ENCODE measurements at places on chromosomes 2 and 18.

- DNase-seq, result no peak
These were observed 1541.5 kb downstream of the LRP1B start for GRCh38 chr2:140589273-140589672.

DNA sequence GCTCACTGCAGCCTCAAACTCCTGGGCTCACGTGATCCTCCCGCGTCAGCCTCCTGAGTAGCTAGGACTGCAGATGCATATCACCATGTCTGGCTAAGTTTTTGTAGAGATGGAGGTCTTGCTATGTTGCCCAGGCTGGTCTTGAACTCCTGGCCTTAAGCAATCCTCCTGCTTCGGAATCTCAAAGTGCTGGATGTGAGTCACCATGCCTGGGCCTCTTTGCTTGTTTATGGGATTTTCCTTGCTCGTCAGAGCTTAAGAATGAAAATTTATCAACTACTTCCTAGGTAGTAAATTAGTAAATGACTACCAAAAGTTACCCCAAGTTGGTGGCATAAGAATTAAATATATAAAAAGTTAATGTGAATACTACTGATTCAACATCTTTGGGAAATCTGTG lies 51.0 kb downstream of the ACTR3 start:
- no peak for DNase-seq

DNA sequence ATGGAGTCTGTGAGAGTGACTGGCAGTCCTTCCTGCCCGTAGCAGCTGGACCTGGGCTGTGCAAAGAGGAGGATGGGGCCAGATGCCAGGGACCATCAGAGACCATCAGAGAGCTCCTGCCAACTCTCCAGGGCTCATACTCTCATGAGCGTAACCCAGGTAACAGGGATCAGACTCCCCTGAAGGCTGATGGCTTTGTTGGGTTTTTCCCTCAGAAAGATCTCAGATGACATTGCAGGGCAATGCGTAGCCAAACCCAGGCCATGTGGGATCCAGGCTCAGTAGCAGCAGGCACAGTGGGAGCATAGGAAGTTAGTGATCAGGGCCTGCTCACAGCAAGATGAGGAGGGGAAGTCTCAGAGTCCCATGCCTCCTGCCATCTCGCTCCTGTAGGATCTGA lies 218.0 kb downstream of the LOXHD1 start:
- no peak for DNase-seq

GRCh38 chr2:197514754-197515153 lies 1.1 kb upstream of the MOB4 start:
- no peak for DNase-seq

GRCh38 chr2:227834916-227835650 lies 21.4 kb downstream of the CCL20 start:
- no peak for DNase-seq

DNA sequence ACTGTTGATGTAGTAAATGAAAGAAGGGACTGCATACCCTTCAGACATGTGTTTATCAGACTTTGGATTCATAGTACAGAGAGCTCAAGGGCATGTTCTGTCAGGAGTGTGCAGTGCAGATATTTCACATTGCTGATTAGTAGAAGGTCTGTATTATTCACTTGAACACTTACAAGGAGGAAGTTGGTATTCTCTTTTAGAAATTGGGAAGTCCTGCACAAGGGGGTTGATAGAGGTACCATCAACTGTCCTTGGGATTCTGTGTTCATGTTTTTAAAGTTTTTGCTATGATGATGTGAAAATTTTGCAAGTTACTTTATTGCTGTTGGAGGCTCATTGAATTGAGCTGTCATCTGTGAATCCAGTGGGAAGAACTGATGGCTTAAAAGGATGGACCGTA lies 6.7 kb downstream of the PSMD1 start:
- DNase-seq, result no peak

DNA sequence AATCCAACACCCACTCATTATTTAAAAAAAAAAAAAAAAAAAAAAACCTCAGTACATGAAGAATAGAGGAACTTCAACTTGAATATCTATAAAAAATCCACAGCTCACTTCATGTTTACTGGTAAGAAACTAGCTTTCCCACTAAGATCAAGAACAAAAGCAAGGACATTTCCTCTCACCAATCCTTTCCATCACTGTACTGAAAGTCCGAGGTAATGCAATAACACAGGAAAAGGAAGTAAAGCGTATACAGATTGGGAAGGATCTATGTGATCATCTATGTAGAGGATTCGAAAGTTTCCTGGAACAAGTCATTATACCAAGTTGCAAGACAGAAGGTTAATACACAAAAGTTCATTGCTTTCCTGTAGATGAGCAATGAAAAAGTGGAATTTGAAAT lies 63.2 kb downstream of the ROCK2 start:
- DNase-seq, result no peak

DNA sequence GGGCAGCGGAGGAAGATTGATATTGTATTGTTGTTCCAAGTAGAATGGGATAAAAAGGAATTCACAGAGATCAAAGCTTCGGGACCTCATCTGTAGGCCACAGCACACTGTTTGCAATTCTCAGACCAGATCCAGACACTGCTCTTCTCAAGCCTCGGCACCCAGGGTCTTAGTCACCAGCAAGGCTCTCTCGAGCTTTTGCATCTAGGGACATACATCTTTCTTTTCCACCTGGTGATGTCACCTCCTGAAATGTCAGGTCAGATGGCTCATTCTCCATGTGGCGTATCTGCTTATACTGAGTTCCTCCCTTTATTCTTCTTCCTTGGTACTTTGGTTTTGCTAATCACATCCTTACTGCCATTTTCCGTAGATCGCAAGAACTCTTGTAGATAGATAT lies 42.9 kb upstream of the SNTG2 start:
- DNase-seq, result no peak

DNA sequence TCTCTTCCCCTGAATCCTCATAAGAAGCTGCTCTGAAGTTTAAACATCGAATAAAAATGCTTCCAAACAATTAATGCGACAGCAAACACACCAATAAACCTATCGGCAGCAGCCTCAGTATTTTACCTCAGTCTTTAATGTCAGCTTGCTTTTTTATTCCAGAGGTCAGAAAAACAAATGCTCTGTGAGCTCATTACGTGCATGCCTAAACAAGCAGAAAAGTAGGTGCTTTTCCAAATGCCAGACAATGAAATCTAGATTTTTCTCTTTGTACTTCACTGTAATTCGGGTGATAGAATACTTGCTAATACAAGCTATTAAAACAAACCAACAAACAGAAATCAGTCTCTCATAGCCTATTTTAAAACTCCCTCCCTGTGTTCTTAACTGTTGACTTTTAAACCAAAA lies 381.5 kb downstream of the NRXN1 start:
- no peak for DNase-seq

- DNase-seq, result no peak
These were observed 109.0 kb upstream of the GATA6 start for GRCh38 chr18:22060361-22060760.

DNA sequence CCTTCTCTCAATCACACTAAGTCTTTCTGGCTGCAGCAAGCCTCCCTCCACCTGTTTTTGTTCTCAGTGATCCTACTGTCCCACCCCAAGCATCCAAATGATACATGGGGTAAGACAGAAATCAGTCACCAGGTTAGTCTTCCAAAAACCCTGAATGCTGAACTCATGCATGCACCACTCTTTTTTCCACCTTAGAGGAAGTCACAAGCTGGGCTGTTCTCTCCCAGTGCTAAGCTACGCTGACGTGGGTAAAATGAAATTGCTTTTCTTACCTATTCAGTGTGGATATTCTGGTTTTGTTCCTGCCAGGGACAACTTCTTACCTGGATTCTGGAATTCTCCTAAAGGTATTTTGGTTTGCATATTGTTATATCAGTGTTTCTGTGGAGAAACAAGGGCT lies 54.2 kb downstream of the LANCL1 start:
- DNase-seq, result no peak

GRCh38 chr2:97359861-97360584 lies 229.7 kb downstream of the ANKRD36B start:
- no peak for DNase-seq

DNA sequence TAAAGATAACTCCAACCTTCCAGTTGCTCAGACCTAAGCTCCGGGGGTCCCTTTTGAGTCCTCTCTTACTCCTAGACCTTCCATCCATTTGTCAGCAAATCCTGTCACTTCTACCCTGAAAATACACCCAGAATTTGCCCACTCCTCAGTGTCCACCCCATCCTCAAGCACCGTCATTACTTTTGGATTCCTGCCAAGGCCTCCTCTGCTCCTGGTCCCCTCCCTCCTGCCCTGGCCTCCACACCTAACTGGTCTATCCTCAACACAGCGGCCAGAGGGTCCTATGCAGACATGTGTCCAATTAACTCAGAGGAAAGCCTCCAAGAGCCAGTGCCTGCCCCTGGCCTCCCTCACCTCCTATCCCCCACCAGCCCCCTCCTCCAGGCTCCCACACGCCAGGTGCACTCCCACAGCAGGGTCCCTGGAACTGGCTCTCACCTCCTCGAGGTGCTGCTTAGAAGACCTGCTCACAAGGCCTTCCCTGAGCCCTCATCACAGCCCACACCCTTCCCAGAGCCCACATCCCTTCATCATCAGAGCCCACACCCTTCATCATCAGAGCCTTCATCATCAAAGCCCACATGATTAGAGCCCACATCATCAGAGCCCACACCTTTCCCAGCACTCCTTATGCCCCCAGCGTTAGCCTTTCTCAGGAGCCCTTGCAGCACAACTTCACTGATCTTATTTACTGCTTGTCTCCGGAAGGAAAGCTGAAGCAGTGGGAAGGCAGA lies 20.4 kb downstream of the FAM178B start:
- no peak for DNase-seq

DNA sequence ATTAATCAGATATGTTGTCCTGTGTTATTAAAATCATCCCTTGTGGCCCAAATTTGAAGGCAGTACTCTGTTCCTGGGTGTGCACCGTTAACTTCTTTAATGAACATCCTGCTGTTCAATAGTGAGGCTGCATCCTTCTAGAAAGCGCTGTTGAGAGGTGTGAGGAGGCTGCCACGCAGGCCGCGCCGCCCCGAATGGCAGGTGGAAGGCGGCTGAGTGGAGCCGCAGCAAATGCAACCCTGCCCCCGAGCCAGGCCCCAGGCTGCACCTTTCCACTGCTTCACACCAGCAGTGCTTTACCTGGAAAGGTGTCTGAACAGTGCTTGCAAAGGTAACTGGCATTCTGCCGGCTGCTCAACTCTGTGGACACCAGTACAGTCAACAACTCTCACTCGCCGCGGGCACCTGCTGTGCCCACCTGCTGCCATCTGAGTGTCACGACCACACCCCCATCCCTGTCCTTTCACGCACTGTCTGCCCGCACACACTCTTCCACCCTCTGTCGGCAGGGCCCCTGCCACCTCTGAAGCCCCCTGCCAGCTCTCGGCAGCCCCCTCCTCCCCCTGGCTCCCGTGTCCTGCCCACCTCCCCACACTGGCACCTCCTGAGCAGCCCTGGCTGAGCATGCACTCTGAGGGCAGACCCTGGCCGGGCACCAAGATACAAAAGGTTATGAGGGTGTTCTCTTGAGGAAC lies 70.9 kb downstream of the ODC1 start:
- DNase-seq, result no peak

- DNase-seq, result peak; percentile 46
These were observed 580 bp downstream of the NEDD4L start for GRCh38 chr18:58044370-58045241.

DNA sequence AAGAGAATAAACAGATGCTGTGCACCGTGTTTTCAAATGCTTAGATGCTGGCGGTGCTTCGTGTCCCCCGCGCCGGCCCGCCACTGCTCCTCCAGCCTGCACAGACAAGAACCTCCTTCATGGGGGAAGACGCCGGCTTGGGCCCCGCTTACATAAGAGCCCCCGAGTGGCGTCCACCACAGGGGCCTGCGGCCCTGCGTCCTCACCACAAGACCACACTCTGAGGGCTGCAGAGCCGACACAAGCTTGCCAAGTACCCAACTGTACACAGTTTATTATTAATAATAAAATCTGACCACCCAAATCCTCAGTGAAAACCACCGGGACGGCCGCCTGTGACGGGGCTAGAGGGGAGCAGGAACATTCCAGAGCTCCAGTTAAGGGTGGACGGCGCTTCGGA lies 232.2 kb downstream of the HDAC4 start:
- DNase-seq, result peak; percentile 12

DNA sequence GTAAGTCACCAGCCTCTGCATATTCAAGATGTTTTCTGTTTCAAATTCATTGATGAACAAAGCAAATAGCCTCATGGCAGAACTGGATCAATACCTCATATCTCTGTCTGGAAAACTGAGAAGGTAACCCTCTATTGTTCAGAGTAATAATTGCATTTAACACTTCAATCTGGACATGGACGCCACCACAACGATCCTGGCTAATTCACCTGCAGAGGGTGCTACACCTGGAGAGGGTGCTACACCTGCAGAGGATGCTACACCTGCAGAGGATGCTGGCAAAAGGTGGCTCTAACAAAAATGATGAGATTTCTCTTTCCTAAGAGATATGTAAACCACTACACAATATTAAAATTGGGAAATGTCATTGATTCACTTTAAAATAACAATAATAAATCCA lies 183.1 kb upstream of the HNRNPA3 start:
- no peak for DNase-seq

GRCh38 chr2:232323328-232323650 lies 55.3 kb upstream of the ALPP start:
- DNase-seq, result no peak

GRCh38 chr2:9191041-9191481 lies 15.6 kb upstream of the ASAP2 start:
- DNase-seq, result no peak

DNA sequence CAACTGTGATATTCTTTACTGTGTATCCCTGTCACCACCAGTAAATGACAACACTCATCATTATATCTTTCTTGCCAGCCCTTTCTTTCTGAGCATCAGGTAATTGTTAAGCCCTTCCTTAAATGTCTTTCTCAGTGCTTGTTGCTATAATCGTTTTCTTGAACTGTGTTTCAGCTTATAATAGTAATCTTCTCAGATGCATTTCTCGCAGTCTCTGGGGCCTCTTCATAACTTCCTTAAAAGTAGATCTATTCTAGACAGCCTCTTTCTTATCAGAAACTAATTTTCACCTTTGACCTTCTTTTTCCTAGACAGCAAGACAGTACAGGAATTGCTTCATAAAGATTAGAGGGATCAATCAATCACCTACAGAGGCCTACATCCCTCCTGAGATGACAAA lies 648.1 kb downstream of the CPS1 start:
- DNase-seq, result no peak

GRCh38 chr2:127381762-127382161 lies 6.0 kb downstream of the MAP3K2 start:
- DNase-seq, result no peak

DNA sequence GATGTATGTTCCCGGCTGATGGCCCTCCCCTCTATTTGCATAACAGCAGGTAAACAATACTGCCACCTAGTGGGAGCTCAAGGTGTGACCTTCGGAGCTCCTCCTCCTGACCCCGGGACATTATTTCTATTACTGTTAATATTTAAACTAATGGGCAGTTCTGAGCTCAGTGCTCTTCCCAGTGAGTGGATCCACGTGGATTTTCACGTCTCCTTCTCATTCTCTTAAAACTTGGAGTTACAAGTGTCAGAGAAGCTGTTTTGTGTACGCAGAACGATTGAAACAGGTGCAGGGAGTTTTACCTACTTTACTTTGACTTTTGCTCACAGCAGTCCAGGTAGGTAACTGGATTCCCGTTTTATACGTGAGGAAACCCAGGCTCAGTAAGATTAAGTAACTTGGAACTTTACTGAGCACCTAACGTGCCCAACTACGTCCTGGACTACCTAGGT lies 127.3 kb downstream of the PRKCE start:
- DNase-seq, result peak; percentile 66
